ENCODE measurements at places on chromosomes 1 and 21.

GRCh38 chr1:155938220-155938627 is 3.2 kb upstream of the RXFP4 start:
- peak; percentile 77 for DNase-seq

- DNase-seq, result peak; percentile 31
Measured at GRCh38 chr21:20882462-20883407, 115.5 kb upstream of the NCAM2 start.

DNA sequence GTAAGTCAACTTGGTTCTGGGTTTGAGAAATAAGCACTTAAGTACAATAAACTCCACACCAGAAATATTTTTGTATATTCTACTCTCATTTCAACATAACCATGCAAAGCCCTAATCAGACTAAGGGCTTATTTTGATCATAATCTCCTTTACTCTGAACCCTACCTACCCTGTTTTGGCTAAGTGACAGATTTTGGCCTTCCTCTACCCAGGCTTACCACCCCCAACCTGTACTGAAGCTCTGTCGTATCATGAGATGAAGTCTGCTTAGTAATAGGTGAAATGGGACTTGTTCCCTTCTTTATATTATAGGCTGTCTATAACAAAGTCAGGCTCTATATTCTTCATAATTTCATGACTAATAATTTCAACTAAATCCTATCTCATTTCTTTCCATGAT is 135.5 kb downstream of the RERE start:
- DNase-seq, result no peak

- DNase-seq, result no peak
Measured at GRCh38 chr1:163896001-163896400, 574.2 kb downstream of the NUF2 start.

DNA sequence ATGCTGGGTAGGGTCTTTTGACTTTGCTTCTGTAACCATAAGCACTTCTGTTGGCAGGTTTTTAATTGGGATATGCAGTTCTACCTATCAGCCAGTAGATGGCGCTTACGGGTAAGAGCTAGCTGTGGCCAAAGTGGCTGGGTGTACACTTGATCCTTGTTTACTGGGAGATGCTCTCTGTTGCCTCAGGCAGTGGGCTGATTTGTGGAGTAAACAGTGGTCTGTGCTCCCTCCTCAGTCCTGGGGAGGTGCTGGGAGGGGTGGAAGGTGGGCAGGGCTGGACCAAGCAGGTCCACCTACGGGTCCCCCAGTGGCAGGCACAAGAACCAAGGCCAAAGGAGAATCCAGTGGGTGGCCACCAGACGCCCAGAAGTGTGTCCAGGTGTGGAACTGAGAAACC is 43.4 kb downstream of the RALGPS2 start:
- DNase-seq, result peak; percentile 36

GRCh38 chr1:181180407-181181031 is 92.0 kb downstream of the IER5 start:
- no peak for DNase-seq

GRCh38 chr21:35438643-35439404 is 389.7 kb upstream of the RUNX1 start:
- peak; percentile 57 for DNase-seq

GRCh38 chr1:212794561-212795014 is 2.9 kb downstream of the TATDN3 start:
- no peak for DNase-seq

- no peak for DNase-seq
Measured at GRCh38 chr1:176736015-176736414, 273.0 kb downstream of the PAPPA2 start.

- DNase-seq, result no peak
Measured at GRCh38 chr1:154848983-154849382, 21.1 kb downstream of the KCNN3 start.

DNA sequence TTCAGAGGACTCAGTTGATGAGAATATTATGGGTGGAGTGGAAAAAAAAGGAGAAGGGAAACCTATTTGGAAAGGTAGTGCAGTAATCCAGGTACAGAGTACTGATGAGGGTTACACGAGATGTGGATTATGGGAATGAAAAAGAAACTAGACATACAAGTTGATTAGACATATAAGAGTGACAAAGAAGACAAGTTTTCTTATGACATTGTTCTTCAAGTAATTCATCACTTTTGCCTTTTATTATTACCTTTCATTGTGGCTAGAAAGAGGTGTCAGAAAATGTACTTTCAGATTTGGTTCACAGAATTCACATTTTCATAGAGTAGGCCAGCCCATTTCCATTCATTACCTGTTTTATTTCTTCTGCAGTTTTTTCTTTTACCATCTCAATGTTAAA is 10.4 kb downstream of the ATPAF1 start:
- no peak for DNase-seq

GRCh38 chr1:223716302-223716862 is 4.0 kb downstream of the CAPN2 start:
- no peak for DNase-seq

- DNase-seq, result no peak
Measured at GRCh38 chr1:228158151-228159007, 7.2 kb upstream of the IBA57 start.

- DNase-seq, result peak; percentile 71
Measured at GRCh38 chr1:217274927-217275654, 355.8 kb downstream of the GPATCH2 start.

DNA sequence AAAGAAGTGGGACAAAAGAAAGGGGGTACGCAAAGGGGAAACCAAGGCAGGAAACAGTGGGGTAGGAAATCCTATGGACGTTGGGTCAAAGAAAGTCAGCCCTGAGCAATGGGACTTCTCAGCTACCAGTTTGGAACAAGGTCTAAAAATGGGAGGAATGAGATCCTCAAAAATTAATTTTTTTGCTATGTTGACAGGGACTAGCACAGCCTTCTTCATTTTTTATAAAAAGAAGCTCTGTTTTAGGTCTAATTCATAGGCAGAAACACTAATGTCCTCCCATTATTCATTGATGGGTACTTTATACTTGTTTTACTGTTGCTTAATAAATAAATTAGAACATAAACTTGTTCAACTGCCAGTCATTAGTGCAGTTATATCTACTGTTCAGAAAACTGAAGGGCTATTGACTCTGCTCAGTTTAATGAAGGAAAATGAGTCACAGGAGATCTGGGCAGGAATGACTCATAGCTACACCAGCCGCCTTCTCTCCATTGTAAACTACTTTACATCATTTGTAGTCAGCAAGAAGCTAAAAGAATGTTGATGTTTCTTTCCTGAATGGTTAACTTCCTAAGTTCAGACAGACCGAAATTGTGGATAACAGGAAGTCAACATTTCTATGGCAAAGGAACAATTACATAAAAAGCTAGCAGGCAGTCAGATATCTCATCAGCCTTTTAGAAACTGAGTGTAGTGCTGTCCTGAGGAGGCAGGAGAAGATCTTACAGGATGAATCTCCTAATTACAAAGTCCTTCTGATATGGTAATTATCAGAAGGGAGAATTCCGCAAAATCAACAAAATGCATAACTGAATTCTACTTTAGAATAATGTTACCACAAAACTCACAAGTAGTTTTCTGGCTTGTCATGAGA is 356.4 kb upstream of the PKN2 start:
- peak; percentile 89 for DNase-seq

DNA sequence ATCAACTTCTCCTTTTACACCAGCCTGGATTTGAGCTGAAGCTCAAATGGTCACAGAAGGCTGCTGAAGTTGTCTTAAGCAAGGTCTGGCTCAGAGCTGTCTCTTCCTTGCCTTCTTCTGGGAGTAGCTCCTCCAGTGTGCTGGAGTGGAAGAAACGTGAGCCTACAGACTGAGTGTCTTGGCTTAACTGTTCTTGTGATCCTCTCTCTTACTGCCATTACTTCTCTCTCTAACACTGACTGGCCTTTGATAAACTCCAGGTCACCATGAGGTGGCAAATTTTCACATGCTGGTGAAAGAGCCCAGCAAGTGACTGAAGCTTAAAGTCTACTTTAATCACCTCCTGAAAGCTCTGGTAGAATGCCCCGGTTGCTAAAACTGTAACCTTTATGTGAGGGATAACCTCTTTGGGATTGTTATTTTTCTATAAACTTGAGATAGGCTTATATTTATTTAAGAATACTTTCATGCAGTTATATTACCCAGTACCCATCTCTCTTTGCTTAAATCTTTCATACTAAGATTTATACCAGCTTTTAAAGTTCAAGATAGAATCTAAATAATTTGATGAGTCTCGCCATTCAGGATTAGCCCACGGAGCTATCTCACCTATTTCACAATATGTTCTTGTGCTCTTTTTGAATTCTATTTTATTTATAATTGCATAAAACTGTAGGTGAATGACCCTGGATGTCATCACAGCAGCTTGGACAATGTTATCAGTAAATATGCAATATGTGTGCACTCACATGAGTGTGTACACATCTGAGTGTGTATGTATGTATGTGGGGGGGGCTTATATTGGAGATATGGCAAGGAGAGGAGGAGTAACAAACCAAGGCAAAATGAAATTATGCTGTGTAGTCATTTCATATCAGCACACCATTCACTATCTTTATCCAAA is 924.0 kb downstream of the LTN1 start:
- no peak for DNase-seq

- DNase-seq, result peak; percentile 29
Measured at GRCh38 chr1:228174482-228175315, 9.1 kb downstream of the IBA57 start.

DNA sequence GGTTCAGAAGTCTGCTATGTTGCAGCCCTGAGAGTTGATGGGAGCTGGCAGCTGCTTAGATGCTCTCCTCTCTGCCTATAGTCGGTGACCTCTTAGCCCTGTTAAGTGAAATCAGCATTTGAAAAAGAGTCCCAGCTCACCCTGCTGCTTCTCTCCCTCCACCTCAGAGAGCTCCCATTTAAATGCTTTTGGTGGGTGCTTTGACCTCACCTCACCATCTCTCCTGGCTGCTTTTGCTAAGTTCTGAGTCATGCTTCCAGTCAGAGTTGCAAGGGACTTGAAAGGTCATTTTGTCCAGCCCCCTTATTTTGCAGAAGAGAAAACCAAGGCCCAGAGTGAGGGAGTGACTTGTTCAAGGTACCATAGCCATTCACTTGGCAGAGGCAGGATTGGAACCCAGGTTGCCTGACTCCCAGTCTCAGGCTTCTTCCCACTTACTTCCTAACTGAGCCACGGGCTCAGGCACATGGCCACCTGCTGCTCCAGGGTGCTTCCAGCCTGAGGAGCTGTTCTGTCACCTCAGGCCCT is 3.3 kb downstream of the MAPKAPK2 start:
- DNase-seq, result peak; percentile 27

DNA sequence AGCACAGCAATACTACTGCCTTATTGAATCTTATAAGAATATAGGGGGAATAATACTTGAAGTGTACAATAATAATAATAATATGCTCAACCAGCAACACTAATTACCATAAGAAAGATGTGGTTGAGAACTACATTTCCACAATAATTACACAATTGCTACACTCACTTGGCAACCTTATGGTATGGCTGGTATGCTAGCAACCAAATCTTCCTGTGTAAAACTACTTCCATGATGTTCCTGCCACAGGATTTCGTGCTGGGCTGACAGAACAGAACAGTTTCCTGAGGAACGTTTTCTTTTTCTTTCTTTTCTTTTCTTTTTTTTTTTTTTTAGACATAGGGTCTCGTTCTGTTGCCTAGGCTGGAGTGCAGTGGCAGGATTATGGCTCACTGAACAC is 50.6 kb downstream of the KIF26B start:
- DNase-seq, result no peak

DNA sequence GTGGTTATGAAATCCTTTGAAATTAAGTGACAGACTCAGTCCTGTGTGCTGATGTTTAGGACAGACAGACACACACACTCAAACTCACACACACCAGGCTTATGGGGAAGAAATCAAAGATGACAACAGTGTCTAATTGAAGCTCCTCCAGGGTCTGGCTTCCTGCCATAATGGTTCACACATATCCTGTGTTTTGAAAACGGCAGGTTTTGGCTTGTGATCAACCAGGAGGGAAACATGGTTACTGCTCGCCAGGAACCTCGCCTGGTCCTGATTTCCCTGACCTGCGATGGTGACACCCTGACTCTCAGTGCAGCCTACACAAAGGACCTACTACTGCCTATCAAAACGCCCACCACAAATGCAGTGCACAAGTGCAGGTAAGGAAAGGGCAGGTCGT is 4.6 kb downstream of the MTARC1 start:
- peak; percentile 81 for DNase-seq

- peak; percentile 29 for DNase-seq
Measured at GRCh38 chr1:204714861-204715511, 29.4 kb upstream of the LRRN2 start.

DNA sequence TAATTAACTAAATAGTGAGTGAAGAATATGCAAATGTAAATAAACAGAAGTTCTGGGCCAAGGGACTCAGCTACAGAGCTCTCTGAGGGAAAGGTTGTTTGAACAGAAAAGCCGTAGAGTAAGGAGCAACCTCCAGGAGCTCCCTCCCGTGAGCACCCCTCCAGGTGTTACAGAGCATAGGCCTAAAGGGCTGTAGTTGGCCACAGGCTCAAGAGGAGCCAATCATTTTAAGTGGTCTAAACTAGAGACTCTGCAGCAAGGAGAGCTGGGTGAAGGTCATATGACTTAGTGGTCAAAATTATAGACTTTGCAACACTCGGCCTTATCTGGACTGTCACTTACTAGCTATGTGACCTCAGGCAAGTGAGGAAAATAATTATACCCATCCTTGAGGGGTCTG is 19.1 kb upstream of the RXRG start:
- no peak for DNase-seq

GRCh38 chr1:59353453-59353852 is 56.6 kb downstream of the FGGY start:
- no peak for DNase-seq

DNA sequence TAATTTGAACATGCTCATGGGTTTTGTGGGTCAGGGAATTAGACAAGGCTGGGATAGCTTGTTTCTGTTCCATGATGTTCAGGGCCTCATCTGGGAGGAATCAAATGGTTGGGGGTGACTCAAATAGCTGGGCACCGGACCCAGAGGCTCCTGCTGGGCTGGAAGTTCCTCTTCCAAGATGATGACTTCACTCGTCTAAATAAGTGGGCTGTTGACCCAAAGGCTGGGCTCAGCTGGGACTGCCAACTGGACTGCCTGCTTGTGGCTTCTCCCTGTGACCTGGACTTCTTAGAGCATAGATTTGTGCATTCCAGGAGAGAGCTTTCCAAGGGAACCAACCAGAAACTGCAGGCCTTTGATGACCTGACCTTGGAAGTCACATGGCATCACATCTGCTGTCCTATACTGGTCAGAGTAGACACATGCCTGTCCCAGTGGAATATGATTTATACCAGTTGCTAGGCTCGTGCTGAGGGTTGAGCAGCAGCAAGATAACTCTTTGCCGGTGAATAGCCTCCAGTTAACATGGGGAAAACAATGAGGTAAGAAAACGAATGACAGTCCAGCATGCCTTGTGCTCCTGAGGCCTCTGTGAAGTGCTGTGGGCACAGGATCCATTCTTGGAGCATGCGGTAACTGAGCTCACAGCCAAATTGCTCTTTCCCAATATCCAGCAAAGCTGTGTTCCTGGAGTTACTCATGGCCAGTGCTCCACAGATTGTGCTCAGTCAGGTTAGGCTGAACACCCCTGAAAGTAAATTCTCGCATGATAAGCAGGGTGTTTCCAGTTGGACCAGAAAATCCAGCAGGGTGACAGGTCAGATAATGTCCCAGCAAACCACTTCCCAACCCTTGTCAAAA is 272.9 kb upstream of the TMEM51 start:
- DNase-seq, result peak; percentile 95
